Fibroblast of skin of left biceps (primary cell): ENCODE measurements at places on chromosomes 1 and 21.

GRCh38 chr1:225486856-225487255 is 59.0 kb upstream of the LBR start:
- no peak for DNase-seq

GRCh38 chr1:36346741-36347370 is 23.4 kb upstream of the EVA1B start:
- DNase-seq = no peak

GRCh38 chr1:38587766-38588165 is 271.8 kb downstream of the RRAGC start:
- no peak for DNase-seq

DNA sequence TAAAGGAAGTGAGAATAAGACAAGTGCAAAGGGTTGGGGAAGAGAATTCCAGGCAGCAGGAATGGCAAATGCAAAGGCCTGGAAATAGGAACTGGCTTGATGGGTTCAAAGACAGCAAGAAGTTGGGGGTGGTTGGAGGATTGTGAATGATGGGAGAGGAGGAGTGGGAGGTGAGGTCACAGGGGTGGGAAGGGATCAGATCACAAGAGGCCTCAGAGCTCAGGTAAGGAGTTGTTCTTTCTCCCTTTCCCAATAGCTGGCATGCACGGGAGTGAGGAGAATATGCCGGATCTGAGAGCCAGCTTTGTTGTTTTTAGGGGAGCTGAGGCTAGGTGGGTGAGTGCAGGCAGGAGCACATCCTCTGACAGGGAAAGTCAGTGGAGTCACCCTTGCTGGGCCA is 94.0 kb upstream of the RAB3GAP2 start:
- DNase-seq = no peak

DNA sequence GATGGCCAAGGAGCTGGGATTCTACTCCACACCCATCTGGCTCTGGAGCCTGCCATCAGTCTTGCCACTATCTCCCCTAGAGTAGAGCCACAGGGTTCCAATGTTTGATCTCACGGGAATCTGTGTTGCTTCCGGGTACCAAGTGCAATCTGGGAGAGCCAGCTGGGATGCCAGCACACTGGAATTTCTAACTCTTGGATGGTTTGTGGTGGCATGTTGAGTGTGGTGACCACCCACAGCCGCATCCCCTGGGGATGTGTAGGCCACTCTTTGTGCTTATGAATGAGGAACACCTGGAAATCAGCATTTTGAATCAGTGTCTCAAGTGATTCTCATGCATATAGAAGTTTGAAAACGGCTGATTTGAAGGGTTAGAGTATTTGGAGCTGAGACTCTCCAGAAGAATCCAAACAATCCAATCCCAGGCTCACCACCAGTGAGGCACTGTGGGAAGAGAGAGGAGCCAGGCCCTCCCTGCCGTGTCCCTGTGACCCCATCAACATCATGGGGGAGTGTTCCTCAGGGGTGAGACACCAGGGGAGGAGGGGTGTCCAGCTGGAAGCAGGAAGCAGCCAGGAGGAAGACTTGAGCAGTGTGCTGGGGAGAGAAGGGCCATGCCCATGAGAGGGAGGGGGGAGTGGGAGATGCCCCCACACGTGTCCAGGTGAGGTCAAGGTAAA is 13.4 kb downstream of the FBLIM1 start:
- no peak for DNase-seq

- DNase-seq = no peak
Observed at GRCh38 chr1:210588946-210589345, 260.2 kb downstream of the HHAT start.

- DNase-seq = no peak
Observed at GRCh38 chr1:235525314-235525713, 21.1 kb upstream of the B3GALNT2 start.

DNA sequence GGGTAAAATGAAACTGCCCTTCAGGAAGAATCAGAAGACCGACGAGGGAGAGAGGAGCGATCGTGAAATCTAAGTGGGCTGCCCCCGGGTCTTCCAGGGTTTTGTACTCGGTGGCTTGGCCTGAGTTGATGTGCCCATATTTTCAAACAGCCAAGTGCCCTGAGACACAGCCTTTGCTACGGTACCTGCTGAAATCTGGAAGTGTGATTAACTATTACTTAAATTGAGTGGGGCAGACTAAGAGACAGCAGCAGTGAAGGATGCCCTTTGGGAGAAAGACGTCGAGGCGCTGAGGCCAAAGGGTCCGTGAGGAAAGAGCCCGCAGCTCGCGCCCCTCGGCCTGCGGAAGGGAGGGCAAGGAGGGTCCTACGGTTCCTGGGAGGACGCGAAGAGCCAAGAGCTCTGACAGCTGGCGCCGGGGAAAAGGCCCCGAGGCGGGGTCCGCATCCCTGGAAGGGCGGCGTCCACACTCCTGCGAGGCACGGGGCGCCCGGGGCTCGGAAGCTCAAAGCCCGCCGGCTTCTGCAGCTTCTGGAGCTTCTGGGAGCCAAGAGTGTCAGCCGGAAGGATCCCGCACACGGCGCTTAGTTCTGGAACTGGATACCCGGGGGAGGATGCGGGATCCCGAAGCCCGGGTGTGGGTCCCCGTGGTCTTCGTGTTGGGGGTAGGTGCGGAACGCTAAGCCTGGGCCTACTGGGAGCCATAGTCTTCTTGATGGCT is 15.4 kb upstream of the RNU1-4 start:
- no peak for DNase-seq

DNA sequence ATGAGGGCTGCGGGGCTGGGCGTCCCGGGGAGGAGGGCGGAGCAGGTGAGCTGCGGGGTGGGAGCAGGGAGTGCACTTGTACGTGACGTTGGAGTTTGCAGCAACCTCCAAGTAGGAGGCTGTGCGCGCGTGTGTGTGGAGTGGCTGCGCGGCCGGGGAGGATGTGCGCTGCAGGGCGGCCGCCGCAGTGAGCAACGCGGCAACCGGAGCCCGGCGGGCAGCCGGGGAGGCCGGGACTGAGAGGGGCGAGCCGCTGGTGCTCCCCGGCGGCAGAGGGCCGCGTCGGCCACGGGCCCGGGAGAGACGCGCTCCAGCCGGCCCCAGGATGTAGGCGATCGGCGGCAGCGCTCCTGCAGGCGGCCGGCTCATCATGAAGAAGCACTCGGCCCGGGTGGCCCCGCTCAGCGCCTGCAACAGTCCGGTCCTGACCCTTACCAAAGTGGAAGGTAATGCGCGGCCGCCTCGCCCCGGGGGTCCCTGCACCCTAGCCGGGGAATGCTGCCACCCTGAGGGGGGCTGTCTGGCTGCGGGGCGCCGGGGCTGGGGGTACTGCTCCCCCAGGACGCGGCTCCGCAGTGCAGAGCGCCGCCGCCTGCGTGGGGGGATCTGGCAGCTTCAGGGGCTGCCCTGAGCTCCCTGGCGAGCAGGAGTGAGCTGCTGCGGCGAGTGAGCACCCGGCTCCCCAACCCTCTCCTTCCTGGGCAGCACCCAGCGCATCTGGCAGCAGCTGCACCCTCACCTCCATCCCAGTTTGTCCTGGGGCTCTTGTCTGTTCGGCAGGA is 158.9 kb upstream of the COA6 start:
- no peak for DNase-seq

- DNase-seq = no peak
Observed at GRCh38 chr1:21350202-21350885, 60.1 kb upstream of the ECE1 start.

GRCh38 chr1:86542631-86543030 is 4.2 kb upstream of the CLCA4 start:
- no peak for DNase-seq

DNA sequence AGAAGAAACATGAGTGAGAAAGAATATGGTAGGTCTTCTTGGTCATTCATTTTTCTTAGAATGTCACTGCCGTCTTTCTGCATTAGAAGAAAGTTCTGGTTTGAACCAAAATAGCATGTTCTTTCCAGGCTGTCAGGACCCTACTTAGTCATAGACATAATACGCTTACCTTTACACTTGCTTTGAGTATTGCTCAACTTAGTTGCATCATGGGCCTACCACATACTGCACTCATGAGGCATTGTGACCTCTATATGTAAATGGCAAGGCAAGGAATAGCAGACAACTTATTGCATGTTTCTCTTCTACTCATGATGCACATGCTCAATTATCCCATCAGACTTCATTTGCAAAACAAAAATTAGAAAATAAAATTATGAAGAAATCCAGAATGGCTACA is 415.0 kb downstream of the HLX start:
- DNase-seq = no peak

GRCh38 chr21:41453761-41454160 is 27.7 kb downstream of the MX1 start:
- no peak for DNase-seq

- DNase-seq = no peak
Observed at GRCh38 chr1:30968220-30968971, 59.8 kb upstream of the SDC3 start.
